Spleen (tissue), 13 donors: ENCODE measurements at places on chromosomes 2 and 18. TPM values are rescaled to one million over a fixed set of nuclear protein-coding genes. Genes with fewer than 3 reads are reported as not detected.

GRCh38 chr18:42426496-42427015 is 471.5 kb downstream of the PIK3C3 start:
- DNase-seq, result no peak

Gene AOX1
- polyA plus RNA-seq, result 1.7 TPM

DNA sequence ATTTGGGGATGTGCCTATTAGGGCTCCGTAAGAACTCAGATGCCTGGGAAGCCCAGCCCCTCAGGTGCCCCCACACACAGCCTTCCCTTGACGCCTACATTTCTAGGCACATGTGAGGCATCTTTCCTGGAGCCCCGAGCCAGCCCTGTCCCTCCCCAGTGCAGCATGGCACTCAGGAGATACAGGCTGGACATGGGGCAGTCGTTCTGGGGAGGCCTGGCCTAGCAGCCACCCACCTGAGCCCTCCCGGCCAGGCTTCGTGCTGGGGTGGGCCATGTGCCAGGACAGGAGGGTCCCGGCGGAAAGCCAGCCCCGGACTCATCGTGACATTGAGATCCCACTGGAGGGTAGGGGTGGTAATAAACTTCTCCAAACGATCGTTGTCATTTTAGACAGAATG is 15.2 kb downstream of the BOK start:
- peak; percentile 55 for DNase-seq

GRCh38 chr2:82355622-82356021 is 2051.1 kb upstream of the LRRTM1 start:
- DNase-seq, result no peak

- DNase-seq, result no peak
These were observed 24.6 kb downstream of the ALPK2 start for GRCh38 chr18:58604311-58604710.

GRCh38 chr2:195601361-195601760 is 55.7 kb upstream of the SLC39A10 start:
- no peak for DNase-seq

GRCh38 chr2:202072737-202073401 is at the start of gene KIAA2012:
Gene KIAA2012, plus strand, starts transcription at chr2:202073255. Its CDS starts 373 bp downstream, at chr2:202073628.
- DNase-seq, result no peak

GRCh38 chr2:158713523-158714138 is 81.5 kb upstream of the DAPL1 start:
- no peak for DNase-seq

GRCh38 chr2:53786705-53787613 is at the start of the genes ASB3 and ERLEC1:
Gene ASB3, minus strand, starts transcription at chr2:53786953. Its CDS starts 21,381 bp downstream, at chr2:53765572.
Gene ERLEC1, plus strand, starts transcription at chr2:53787044. Its CDS starts 167 bp downstream, at chr2:53787211.
- DNase-seq, result peak; percentile 98

DNA sequence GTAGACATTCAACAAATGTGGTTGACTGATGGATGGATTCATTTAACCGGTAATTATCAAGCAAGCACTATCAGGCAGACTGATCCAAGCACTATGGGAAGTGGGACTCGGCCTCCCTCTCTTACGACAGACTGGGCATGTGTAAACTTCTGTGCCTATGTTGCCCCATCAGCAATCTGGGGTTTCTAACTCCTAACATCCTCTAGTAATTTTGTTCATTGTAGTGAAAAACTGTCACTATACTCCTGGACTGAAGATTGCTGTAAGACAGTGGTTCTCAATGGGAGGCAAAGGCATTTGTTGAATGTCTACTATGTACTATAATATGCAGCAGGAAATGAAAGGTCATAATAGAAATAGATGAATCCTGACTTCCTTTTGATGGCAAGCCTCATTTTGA is 51.2 kb upstream of the CREB1 start:
- no peak for DNase-seq

Gene SLC16A14
- 2.2 TPM for polyA plus RNA-seq

DNA sequence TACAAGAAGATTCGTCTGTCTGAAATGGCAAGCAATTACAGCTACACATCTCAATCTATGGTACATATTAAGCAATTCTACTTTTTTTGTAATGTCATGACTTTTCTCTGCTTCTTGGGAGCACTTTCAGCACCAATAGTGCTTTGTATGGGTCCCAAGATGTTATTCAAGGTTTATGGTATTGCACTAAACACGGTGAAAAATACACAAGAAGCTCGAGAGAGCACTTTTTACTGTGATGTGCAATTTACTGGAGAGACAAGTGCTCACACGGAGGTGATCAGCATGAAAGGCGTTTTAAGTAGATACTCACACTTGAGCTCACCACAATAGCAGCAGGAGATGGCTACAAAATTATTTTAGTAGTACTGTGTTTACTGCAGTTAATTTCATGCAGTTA is 783.6 kb downstream of the CBLN2 start:
- DNase-seq, result no peak

Gene ID2
- 42.8 TPM for polyA plus RNA-seq

DNA sequence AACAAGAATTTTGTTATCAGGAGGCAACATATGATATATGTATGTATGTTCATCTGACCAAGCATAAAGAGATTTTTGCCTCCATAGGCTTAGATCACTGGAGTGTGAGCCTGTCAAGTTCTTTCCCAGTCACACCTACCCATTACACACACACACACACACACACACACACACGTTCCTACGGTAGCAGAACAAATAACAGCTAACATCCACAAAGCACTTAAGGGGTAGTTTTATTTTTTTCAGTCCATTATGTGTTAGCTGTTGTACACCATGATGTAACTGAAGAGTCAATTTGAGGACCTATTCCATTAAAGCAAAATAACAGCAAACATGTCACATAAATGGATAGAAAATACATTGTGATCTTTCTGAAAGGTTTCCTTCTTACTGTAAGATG is 39.5 kb downstream of the UGP2 start:
- DNase-seq, result no peak

DNA sequence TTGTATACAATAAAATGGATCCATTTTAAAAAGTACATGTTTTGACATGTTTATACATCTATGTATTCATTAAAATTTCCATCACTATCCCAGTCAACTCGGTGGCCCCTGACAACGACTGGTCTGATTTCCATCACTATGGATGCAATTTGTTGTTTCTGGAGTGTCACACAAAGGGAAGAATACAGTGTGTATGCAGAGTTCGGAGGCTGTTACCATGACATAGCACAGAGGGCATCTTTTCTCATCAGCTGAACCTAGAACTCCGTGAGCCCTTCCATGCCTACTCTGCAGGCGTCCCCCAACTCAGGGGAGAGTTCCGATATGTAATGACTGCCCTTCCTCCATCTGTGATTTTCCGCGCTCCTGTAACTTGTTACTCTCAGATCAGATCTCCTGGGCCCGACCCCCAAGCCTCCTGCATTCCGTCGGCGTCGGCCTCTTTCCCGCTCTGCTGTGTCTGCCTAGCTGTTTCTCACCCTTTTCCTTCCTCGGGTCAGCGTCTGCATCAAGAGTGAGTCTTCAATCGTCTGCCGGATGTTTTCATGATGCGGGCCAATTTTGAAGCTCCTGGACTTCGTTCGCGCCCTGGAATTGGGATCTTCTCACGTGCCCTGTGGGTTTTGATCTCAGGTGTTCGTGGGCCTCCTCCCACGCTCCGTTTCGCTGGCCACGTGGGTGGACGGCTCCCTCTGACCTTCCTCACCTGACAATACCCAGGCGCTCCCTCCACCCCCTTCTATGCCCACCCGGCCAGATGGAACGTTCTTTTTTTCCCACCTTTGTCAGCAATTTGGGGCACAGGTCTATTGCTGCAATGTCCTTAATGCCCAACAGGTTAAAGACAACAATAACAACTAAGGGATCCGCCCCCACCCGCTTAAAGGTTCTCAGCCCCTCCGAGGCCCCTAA is 161.0 kb downstream of the TWIST2 start:
- DNase-seq, result peak; percentile 57

Gene BMP10
- polyA plus RNA-seq, result not detected

- no peak for DNase-seq
These were observed 19.9 kb downstream of the SDC1 start for GRCh38 chr2:20205069-20205468.

GRCh38 chr2:98458667-98459380 is 14.2 kb downstream of the INPP4A start:
- peak; percentile 68 for DNase-seq

Gene NRP2
- 5.7 TPM for polyA plus RNA-seq
